Stimulated activated CD4-positive, alpha-beta T cell treated with anti-CD3 and anti-CD28 coated beads, TNF-alpha, amount 100 ng/mL, for 4 hours (primary cell): ENCODE measurements at places on chromosomes 16 and 17.

GRCh38 chr17:43757171-43757660, 1.4 kb downstream of the SOST start:
- no peak for DNase-seq

DNA sequence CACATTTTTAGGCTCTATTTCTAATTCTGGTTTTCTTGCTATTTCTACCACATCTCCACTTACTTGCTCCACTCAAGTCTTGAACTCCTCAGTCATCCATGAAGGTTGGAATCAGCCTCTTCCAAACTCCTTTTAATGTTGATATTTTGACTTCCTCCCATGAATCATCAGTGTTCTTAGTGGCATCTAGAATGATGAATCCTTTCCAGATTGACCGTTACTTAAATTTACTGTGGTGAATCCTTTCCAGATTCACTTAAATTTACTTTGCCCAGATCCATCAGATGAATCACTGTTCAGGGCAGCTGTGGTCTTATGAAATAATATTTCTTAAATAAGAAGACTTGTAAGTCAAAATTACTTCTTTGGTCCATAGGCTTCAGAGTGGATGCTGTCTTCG, 32.4 kb downstream of the CLTC start:
- no peak for DNase-seq

DNA sequence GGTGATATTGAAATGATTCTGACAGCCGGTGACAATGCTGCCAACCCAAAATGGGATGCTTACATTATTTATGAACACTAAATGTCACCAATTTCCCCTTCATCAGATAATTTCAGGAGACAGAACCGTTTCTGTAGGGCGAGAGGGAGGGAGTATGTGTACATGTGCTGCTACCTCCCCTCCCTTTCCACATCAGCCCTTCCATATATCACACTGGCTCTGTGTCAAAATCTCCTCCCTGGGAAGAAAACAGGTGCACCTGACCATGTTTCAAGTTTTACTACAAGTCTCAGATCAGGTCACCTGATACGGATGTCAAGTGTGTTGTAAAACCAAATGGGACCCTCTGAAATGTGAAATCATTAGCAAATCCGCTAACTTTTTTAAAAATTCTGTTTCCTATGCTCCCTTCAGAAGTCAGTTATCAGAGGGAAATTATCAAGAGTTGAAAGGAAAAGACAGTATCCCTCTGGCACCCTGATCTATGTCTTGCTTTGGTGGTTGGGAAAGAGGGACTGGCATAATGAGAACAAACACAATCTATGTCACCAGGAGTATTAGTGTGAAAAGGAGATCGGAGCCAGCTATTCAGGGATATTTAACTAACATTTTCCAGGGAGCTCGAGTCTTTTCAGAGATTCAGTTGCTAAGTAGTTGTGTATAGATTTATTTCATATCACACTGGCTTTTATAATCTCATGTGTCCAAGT, 1002.3 kb upstream of the CDH8 start:
- DNase-seq, result no peak

DNA sequence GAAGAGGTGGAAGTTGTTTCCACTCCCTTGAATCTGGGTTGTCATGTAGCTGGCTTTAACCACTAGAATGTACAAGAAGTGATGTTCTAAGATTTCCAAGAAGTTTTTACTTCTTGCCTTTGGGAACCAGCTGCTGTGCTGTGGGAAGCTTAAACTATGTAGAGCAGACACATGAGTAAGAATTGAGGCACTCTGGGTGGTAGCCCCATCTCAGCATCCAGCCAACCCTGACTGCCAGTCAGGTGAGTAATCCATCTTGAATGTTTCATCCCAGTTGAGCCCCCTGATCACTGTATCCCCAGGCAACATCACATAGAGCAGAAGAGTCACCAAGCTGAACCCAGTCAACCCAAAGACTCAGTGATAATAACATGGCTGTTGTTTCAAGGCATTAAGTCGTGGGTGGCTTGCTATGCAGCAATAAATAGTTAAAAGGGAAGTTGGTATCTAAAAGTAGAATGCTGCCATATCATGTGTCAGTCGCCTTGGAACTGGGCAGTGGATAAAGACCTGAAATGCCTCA, 62.8 kb upstream of the GPR139 start:
- DNase-seq, result no peak

DNA sequence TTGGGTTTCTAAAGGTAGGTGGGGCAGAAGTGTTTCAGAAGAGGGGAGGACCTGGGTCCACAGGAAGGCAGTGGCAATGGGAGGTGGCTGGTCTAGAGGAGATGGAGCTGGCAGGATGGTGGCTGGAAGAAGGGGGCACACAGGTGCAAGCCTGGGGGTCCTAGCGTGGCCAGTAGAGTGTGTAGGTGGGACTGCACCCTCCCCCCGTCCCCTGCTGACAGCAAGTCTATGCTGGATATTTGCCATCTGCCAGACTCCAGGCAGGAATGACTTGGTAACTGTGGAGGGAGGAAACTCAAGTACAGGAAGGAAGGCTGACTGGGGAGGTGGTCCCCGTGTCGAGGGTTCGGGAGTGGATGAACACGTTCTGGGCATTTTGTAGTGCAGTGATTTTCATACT, 8.6 kb downstream of the MED9 start:
- DNase-seq, result no peak

GRCh38 chr16:84047206-84047605, 4.6 kb upstream of the SLC38A8 start:
- DNase-seq, result no peak
